ENCODE measurements at places on chromosomes 13 and 19.

DNA sequence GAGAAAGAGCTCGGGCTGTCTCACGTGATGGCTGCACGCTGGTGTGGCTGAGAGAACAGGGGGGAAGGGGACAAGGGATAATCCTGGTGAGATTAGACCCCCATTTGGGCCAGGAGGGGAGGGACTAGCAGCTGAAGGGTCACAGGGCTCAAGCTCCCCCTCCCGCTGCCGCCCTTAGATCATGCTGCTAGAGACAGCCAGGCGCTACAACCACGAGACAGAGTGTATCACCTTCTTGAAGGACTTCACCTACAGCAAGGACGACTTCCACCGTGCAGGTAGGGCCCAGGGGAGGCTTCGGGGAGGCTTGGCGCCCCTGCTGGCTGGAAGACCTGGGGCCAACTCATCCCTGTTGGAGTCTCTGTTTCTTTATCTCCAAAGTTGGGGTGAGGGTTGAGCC, 3.3 kb downstream of the NR1H2 start:
- DNase-seq = no peak

DNA sequence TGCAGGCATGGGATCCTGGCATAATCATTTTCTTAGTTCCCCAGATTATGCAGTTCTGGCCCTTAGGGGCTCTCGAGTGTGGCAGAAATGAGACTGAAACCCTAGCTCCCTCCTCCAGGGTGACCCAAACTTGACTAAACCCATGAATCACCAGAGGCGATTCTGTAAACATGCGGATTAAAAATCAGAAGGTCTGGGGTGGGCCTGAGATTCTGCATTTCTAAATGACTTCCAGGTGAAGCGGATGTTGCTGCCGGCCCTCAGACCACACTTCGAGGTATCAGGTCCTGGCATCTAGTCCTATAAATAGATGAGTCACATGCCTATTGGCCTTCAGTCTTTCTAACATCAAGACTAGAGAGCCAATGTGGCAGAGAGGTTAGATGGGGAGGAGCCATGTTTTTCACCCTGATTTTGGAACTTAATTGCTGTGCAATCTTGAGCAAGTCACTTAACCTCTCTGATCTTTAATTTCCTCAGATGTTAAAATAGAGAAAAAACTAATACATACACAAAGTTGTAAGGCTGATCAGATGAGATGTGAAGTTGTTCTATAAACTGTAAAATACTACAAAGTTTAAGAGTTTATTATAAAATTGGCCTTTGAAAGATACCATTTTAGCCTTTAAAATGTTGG, 431.2 kb downstream of the FOXO1 start:
- no peak for DNase-seq

- no peak for DNase-seq
Measured at GRCh38 chr13:48662226-48662625, 8.5 kb downstream of the CYSLTR2 start.

GRCh38 chr19:10432736-10433130, 12.4 kb downstream of the PDE4A start:
- no peak for DNase-seq

DNA sequence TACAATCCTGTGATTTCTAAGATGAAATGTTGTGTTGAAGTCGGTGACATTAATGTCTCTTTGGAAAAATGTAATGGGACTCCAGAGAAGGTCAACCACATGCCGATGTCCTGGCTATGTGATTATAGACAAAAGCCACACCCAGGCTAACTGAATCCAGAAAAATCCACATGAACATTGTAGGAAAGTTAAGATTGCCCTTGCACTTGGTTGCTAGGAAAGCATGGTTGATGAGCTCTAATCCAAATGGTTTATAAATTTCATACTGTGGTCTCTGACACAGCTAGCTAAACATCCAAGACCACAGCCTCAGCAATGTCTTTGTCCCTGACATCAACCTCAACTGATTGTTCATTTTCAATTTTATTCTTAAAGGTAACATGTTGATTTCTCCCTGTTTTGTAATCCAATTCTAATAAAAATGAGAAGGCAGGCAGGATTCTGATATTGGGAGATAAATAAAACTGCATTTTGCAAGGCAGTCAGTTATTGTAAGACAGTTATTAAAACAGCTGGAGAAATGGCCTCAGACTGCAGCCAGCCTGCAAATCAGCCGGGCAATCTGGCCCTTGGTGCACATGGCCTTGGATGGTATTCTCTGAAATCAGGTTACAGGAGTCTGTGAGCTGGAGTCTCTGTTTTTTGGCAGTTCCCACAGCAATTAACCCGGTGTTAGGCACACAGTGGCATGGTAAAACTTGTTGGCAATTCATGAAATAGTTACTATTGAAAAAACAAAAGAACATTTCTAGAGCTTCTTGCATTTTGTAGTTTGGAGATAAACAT, 93.9 kb downstream of the STARD13 start:
- no peak for DNase-seq

- no peak for DNase-seq
Measured at GRCh38 chr19:8404391-8405151, 8.5 kb upstream of the MARCHF2 start.

- DNase-seq = no peak
Measured at GRCh38 chr13:67635754-67636153, 405.6 kb upstream of the PCDH9 start.

- no peak for DNase-seq
Measured at GRCh38 chr19:38893341-38893771, 6.1 kb downstream of the SIRT2 start.

DNA sequence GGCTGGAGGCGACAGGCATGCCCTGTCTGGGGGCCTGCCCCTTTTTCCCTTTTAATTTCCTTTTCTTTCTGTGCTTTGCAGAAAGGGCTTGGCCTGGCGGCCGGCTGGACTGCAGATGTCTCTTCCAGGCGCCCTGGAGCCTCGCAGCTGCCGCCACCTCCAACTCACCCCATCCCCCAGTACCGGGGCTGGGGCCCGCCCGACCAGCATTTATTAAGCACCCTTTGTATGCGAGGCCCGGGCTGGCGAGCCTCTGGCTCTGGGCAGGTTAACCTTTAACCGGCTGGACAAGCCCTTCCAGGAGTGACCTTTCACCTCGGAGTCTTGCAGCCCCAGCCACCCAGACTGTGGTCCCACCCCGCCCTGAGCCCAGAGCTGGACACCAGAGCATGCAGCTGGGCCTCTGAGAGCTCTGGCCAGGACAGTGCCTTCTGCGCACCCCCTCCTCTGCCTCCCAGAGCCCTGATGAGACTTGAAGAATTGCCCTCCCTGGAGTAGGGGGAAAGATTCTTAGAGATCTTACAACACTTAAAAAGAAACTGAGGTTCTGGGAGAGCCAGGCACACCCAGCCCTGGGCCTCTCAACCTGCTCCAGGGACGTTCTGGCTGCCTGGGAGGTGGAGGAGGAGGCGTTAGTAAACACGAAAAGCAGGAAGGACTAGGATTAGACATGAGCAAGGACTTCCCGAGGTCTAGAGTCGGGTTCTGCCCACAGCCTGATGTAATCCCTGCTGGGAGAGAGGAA, 1.1 kb upstream of the NR2F6 start:
- DNase-seq = no peak

DNA sequence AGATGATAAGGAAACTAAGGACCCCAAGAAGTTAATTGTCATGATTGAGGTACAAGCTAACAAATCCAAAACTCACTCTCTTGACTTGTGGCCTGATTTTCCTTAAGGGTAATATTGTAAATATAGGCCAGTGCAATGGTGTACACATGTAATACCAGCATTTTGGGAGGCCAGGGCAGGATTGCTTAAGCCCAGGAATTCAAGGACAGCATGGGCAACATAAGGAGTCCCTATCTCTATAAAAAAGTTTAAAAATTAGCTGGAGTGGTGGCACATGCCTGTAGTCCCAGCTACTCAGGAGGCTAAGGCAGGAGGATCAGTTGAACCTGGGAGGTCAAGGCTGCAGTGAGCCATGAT, 28.7 kb upstream of the GARRE1 start:
- no peak for DNase-seq

- no peak for DNase-seq
Measured at GRCh38 chr19:23978068-23978467, 63.4 kb downstream of the ZNF726 start.

DNA sequence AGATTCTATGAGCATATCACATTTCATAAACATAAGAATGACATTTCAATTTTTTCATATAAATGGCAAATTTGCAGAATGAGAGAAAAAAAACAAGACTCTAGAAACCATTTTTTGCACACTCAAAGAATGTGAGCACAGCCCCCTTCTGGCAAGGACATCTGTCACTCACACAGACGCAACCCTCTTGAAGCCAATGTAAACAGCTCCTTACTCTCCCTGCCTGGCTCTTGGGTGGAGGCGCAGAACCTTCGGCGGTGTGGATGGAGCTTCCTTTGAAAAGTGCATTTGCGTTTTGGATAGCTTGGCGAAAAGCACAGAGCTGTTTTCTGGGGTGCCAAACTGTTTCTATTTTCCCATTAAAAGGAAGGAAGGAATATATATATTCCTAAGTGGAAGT, 367.6 kb upstream of the TSHZ3 start:
- DNase-seq = no peak

GRCh38 chr13:84249463-84249862, 367.2 kb upstream of the SLITRK1 start:
- DNase-seq = no peak

DNA sequence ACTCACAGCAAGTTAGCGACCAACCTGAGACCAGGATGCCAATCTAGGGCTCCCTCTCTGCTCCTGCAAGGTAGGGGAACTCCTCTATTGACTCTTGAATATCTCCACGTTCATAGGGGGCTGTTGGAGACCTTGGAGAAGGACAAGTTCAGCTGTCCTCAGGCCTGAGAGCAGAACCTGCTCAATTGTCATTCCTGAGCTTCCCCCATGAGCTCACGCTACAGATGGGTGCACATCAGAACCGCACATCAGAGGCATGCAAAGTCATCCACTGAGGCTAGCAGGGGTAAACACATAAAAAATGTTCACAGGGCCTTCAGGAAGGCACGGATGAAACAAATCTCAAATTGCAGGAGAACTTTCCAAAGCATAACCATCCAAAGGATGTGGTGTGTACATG, 168.8 kb upstream of the ZNF507 start:
- DNase-seq = no peak

DNA sequence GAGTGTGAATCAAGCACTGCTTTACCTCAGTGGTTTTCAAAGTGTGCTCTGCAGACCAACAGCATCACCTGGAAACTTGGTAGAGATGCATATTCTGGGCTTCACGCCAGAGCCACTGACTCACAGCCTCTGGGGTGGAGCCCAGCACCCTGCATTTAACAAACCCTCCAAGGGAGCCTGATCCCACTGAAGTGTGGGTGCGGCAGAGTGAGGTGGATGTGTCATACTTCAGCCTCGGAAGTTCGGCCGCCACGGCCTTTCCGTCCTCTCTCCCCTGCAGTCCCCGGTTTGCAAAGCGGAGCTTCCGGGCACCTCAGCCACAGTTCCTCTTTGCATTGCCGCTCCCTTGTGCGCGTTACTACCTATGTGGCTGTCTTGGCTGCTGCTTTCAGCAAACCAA, 33.3 kb upstream of the MICU2 start:
- DNase-seq = no peak

DNA sequence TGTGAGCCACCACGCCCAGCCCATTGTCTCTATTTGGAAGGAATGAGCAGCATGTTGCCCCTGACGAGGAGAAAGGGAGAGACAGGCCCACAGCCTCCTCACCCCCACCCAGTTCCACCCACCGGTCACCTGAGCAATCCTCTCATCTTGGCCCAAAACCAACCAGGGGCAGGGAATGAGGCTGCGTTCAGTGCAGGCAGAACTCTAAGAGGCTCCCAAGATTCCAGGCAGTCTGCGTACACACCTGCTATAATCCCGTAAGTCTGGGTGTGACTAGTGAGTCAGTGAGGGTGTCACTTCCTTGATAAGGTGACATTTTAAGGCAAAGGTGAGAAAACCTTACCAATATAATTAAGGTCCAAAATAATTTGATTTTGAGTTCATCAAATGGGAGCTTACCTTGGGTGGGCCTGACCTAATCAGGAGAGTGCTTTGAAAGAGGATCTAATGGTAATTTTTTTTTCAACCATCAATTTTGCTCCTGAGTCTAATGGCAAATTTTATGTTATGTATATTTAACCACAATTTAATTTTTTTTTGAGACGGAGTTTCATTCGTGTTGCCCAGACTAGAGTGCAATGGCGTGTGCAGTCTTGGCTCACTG, 26.9 kb upstream of the KLF2 start:
- no peak for DNase-seq

- no peak for DNase-seq
Measured at GRCh38 chr13:30983431-30983830, 51.0 kb downstream of the TEX26 start.

DNA sequence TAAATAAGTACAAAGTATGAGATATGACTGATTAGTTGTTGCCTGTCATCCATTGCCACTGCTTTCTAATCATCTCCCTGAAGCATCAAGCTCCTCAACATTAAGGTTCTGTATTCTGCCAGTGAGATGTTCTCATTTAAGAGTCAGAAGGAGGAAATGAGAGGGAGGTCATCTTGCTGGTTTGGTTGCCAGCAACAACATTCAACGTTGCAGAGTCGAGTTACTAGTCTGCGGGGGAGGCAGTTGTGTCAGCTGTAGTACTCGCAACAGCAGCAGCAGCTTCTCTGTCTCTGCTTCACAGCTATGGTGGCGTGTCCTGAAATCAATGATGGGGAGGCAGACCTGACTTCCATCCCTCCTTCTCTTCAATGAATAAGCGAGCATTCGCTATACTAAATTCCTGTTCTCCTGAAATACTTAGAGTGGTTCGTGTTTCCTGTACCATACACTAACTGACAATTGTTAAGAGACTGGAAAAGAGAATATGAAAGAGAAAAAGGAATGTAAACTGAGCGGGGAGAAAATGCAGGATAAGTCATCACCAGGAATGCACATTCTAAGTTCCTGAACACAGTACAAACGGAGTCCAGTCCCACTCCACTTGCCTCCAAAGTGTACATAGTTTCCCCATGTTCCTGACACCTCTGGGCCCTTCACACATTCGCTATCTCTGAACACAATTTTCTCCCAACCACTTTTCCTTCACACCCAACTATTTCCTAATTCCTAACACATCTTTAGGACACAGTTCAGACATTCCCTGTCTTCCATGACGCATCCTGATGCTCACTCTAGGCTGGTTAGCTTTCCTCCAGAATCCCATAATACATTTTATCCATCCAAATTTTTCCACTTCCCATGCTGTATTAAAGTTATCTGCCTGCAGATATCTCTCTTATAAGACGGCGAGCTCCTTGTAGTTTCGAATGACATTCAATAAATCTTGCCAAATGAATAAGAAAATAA, 263.0 kb downstream of the KLF12 start:
- no peak for DNase-seq

- DNase-seq = peak; percentile 92
Measured at GRCh38 chr19:6767357-6768235, at the start of gene SH2D3A. SH2D3A (minus strand) TSS chr19:6767435; CDS start chr19:6763748, 3,687 bp downstream.

GRCh38 chr13:47999973-48000372, 1.1 kb downstream of the SUCLA2 start:
- DNase-seq = no peak

GRCh38 chr19:49856574-49857021, 5.6 kb downstream of the PTOV1 start:
- no peak for DNase-seq

GRCh38 chr19:408441-408901, 476 bp downstream of the C2CD4C start:
- no peak for DNase-seq

- no peak for DNase-seq
Measured at GRCh38 chr13:43061496-43062280, 38.3 kb downstream of the DNAJC15 start.

- DNase-seq = no peak
Measured at GRCh38 chr13:99322297-99323103, 15.3 kb upstream of the GPR183 start.

- no peak for DNase-seq
Measured at GRCh38 chr13:83722443-83722842, 159.8 kb downstream of the SLITRK1 start.

GRCh38 chr13:63085851-63086250, 1670.2 kb upstream of the PCDH20 start:
- DNase-seq = no peak
